Kidney (tissue), 22 donors: ENCODE measurements at places on chromosomes 13 and 19.

DNA sequence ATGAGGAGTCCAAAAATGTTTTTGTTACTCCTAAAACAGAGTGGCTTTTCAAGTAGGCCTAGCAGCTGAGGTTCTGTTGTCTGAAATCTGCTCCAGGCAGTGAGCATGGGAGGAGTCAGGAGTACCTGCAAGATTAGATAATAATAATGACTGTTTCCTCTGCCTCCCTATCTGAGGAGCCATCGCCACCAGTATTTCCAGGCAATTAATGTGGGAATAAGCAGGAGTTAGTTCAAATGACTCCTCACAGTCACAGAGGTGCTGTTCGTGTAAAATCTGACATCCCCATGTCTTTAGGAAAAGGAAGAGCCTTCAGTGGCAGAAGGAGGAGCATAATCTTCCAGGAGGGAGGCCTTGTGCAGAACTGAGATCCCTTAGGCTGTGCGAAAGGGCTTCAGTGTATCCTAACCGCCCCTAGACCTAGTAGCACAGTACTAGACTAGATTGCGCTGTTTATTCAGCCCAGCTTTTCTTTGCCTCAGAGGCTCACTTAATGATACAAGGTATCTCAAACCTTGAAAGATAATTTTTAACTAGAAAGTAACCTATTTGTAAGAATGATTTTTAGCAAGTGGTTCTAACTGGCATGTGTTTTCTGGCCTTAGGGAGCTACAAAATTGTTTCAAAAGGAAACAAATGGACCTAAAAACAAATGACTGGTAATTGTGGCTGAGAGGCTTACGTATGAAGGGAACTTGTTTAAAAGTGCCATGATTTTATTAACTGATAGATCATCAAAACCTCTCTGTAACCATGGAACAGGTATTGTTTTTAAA, 49.0 kb downstream of the FREM2 start:
- peak; percentile 48 for DNase-seq

- DNase-seq = peak; percentile 28
Measured at GRCh38 chr19:58181902-58182576, 822 bp upstream of the ZNF274 start.

DNA sequence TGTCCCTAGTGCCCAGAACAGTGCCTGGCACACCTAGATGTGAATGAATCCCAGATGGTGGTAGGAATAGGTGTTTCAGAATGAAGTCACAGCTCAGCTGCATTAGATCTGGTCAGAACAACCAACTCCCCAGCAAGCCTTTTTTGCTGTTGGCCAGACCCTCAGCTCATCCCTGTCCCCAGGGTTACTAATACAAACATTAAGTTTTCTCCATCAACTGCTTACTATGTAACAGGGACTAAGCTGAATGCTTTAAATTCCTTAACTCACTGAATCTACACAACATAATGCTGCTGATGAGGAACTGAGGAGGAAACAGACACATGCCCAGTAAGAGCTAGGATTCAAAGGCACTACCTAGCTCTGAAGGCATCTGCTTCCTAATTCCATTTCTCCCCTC, 18.8 kb downstream of the SMG9 start:
- no peak for DNase-seq

DNA sequence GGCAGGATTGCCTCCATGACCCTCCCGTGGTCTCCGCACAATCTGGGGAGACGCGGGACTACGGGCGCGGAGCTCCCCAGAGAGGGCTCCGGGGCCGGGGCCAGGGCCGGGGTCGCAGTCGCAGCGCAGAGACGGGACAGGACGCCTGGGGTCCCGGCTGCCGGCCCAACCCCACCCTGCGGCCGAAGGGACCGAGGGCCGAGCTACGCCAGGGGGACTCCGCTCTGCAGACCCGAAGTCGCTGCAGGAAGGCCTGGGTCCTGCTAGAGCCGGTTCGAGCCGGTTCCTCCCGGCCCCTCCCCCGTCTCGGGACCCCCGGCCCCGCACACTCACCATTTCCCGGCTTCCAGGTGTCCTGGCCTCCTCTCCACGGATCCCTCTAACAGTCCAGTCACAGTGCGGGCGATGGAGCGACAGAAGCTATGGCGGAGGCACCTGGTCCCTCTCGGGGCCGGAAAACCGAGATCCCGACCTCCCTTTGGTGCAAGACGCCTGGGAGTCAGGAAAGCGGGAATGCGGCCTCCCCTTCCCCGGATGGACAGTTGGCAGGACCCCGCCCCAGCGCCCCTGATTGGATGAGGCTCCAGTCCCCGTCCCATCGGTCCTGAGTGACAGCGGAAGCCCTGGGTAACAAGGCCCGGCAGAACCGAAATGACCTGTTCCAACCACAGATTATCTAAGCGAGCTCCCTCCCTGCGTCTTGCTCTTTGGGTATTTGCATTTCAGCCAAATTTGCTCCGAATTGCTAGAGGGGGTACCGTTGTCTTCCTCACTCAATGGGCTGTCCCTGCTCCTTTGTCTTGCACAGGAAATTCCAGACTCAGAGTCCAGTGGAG, at the start of gene ZNF625:
TSS of gene ZNF625 (minus strand) at position 512 of the 836 bp plus-strand sequence. CDS start at position 336, 176 bp downstream.
- peak; percentile 98 for DNase-seq

GRCh38 chr13:41976476-41976875, 15.6 kb upstream of the VWA8 start:
- no peak for DNase-seq

GRCh38 chr19:947707-948539, 22.1 kb downstream of the ARID3A start:
- DNase-seq = peak; percentile 60

DNA sequence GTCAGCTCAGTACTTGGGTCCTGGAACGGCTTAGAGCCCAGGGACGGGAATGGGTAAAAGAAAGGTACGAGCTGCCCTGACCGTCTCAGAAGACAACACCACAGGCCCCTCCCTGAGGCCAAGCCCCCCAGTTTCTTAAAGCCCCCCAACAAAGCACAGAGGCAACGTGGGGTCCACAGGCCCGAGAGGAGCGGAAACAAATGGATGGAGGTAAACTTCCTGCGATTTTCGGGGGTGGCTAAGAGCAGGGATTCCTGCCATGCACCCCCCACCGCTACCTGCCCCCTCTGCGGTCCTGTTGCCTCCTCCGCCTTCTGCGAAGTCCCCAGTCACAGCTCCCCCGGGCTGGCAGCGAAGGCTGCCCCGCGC, 48.2 kb downstream of the PTPRS start:
- DNase-seq = no peak

GRCh38 chr19:17758515-17758914, 7.2 kb downstream of the FCHO1 start:
- DNase-seq = no peak

DNA sequence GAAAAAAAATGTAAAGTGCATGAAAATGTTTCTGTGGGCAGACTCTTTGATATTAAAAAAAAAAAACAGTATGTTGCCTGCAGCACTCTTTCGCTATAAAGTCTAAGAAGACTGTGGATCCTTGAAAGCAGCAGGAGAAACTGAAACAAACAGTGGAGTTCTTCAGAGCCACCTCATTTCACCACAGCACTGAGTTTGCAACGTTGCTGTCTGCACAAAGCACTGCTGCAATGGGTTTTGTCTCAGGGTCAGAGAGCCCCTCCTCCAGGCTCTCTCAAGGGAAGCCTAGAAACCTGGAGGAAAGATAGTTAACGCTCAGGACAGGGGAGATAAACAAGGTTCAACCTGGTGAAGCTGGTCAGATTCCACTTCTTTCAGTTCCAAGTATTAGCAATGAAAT, 248.7 kb downstream of the EFNB2 start:
- DNase-seq = no peak

DNA sequence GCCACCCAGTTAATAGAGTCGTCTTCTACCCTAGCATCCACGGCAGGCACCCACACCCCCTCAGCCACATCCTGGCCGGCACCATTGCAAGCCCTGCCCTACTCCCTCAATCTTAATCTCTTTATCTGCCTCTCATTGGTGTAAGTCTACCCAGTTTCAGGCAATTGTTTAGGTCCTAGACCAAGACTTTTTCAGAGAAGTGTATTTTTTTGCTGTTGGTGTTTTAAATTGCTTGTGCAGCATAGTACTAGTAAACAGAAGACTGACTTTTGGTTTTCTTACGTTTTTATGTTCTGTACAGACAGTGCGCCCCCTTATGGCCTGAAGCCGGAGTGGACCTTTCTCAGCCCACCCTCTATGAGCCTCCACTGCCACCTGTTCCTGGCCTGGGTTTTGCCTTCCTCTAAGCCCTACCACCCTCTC, 2.3 kb upstream of the LCP1 start:
- DNase-seq = no peak

- peak; percentile 53 for DNase-seq
Measured at GRCh38 chr13:68927387-68928026, 1180.1 kb upstream of the ATXN8OS start.

GRCh38 chr13:75359266-75359665, 122.7 kb downstream of the TBC1D4 start:
- DNase-seq = no peak

DNA sequence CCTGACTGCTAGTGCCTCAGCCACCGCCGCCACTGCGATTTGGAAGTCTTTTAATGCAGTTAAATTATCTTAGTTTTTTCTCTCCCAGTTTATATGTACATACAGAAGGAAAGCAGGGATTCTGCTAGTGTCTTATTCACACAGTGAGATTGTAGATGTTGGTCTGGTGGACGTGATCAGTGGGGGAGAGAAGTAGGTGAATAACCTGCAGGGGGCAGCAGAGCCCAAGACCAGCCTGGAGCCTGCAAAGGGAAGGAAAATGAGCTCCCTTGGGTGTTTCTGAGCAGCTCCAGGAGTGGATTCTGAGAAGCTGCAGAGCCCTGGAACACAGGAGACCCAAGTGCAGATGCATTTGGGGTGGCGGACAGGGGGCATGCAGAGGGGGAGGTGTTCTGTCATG, 26.3 kb downstream of the ZNF844 start:
- DNase-seq = peak; percentile 77

DNA sequence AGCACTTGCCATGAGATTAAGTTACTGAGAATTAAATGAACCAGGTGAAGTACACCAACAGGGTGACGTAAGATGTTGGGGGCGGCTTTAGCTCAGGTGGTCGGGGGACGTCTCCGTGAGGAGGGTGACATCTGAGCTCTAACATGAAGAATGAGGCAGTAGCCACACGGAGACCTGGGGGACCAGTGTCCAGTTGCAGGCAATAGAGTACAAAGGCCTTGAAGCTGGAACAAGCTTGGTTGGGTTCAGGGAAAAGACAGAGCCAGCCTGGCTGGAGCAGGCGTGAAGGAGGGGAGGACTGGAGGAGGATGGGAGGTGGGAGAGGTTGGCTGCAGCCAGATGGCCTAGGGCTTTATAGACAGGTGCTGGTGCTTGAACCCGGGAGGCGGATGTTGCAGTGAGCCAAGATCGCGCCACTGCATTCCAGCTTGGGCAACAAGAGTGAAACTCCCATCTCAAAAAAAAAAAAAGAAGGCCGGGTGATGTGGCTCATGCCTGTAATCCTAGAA, 1.6 kb downstream of the SPINT2 start:
- peak; percentile 84 for DNase-seq

DNA sequence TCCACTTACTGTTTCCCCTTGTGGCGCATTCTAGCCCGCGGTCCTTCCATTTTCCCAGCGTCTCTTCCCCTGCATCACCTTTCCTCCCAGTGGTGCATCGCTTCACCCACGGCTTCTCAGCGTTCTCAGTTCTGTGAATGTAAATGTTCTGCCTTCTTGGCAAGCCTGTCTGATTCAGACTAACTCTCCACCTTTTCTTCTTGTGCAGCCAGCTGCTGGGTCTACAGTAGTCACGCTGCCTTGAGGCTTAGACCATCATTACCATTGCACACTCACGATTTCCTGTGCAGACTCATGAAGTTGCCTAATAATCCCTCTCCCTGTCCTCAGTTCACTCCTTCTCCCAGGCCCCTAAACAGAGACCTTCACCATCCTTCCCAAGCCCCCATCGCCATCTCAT, 75.0 kb downstream of the DHRS12 start:
- no peak for DNase-seq

DNA sequence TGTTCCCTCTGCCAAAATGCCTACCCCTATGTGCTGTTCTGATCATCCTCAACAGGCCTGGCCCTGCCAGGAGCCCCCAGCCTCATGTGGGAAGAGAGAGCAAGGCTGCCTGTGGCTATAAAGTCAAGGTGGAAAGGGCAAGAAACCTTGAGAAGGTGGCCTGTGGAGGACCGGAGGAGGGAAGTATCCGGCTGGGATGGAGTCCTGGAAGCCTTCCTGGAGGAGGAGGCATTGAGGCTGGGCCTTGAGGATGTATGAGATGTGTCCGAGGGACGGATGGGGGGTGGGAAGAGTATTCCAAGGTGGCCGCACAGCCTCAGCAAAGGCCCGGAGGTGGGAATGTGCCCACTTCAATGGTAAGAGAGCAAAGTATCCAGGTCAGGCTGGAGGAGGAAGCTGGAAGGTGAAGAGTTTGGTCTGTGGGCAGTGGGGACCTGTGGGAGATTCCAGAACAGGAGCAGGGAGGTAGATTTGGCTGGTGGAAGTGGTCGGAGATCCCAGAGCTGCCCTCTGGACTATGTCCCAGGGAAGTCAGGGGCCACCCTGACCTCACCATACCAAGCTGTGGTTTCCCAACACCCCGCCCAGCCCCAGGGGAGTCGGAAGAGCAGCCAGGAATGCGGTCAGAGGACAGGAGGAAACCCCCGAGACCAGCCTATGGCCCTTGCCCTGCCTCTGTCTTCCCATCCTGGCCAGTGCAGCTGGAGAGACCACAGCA, 3.0 kb upstream of the PLIN4 start:
- DNase-seq = no peak

GRCh38 chr19:18939922-18940768, 872 bp downstream of the HOMER3 start:
- peak; percentile 86 for DNase-seq

- DNase-seq = no peak
Measured at GRCh38 chr13:33927315-33927714, 109.4 kb downstream of the RFC3 start.

DNA sequence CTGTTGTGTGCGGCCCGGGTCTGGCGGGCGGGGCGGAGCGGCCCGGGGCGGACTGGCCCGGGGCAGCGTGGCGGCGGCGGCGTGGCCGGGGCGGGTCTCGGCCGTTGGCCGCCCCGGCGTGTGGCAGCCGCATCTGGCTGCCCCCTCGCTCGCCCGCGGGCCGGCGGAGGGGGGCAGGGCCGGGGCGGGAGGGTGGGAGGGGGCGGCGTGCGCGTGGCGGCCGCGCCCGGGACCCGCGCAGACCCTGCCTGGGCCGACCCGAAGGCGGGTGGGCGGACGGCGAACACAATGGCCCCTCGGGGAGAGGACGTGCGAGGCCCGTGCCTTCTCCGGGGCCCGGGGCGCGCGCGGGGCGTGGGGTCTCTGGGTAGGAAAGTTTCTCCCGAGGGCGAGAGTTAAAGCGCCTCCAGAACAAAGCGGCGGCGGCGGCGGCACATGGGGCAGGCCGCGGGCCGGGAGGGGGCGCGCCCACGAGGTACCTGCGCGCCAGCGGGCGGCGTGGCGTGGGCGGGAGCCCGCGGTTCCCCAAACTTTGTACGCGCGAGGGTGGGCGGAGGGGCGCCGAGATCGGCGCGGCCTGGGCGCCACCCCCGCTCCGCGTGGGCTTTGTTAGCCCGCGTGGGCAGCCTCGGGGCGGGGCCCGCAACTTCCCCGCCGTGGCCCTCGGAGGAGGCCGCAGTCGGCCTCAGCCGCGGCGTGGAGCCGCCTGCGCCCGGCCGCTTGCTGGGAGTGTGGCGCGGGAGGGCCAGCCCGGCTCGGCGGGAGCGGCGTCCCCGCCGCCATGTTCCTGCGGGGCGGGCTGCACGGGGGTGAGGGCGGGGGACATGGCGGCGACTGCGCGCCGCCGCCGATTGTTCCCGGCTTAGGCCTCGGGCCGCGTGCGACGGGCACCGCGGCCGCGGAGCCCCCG, 764 bp downstream of the MIR17HG start:
- DNase-seq = peak; percentile 74

- DNase-seq = peak; percentile 75
Measured at GRCh38 chr19:45767881-45768654, 984 bp downstream of the SIX5 start.
